ENCODE measurements at places on chromosomes 7 and 10. TPM values are rescaled to one million over a fixed set of nuclear protein-coding genes. Genes with fewer than 3 reads are reported as not detected.

Gene CHN2
- 43.6 TPM for total RNA-seq

Gene ZNF425
- total RNA-seq, result 5.8 TPM

Gene PNLIPRP3
- total RNA-seq, result not detected

Gene CPA4
- total RNA-seq, result 1.4 TPM
